Muscle of leg (tissue), 16 donors: ENCODE measurements at places on chromosomes 2 and 18.

DNA sequence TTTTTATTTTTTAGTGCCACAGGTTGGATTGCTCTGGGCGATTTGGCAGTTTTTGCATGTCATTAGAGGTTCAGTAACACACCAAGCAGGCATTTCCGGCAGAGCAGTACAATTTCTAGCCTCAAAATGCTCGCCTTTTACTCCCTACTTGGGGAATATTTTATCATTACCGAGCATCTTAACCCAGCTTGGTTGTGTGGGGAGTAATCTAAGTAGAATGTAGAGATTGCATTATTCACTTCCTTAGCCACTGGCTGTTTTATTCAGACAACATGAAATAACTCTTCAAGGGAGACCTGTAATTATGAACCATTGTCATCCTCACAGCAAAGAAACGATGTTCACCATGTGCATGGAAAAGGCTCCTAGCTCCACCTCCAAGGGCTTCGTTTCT lies 13.1 kb downstream of the GRP start:
- DNase-seq = no peak

DNA sequence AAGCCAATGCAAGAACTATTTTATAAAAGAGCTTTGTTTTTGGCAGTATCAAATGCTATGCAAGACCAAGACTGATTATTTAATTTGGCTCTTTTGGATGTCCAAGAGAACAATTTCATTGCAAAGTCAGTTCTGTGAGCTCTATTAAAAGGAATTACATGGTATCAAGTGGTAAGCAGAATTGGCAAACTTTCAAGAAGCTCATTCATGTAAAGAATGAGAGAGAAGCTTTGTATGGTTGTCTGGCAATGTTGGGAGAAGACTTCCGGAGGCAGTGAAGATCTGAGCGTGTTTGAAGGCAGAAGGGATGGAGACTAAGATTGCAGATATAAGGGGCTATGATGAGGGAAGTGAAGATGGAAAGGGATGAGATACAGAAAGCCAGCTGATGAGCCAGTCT lies 49.6 kb downstream of the CPS1 start:
- peak; percentile 9 for DNase-seq

DNA sequence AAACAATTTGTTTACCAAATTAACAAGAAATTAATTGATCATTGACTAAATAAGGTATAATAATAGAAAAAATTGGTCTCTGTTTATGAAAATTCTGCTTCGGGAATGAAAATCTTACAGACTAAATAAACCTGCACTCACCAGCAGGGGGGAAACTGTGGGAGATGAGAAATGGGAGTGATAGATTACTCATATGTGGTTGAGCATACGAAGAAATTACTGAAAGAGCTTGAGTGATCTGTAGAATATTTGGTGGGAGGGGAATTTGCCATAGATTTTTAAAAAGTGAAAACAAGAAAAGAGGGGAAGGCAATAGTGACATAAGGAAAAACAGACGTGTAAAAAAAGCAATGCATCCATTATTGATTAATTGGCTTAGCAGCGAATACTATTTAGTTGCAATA lies 2.2 kb downstream of the HMSD start:
- DNase-seq = no peak

DNA sequence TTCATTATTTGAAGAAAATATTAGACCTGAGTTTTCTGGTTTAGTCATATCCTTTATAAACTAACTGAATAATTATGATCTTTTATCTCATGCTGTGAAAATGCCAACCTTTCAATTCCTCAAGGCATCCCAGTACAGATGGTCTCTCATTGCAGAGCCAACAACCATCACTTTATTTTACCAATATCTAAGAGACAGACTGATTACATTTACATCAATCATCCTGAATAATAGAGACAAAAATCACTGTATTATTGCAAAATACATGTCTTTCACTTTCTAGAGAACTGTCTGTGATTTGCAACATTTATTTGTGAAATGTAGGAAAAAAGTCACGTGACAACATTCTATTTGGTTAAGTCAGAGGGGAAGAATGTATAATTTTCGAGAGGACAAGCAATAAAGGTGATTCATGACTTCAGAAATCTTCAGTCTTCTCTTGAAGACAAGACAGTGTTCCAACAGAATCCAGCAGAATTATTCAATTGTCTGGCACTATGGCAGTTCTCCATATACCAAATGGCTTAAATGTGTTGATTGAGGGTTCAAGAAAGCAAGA lies 503.6 kb upstream of the SYT4 start:
- peak; percentile 37 for DNase-seq

DNA sequence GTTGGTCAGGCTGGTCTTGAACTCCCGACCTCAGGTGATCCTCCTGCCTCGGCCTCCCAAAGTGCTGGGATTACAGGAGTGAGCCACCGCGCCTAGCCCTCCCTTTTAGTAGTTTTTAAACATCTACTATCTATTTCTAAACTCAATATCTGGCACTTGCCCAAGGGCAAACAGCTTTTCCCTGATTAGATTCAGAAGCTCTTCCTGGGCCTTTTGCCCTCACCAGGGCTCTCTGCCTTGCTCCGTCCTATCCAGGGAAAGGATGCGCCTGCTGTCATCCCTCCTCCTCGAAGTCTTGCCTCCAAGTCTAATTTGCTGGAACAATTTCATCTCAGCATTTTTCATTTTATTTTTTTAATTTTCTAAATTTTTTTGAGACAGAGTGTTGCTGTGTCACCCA lies 41.4 kb upstream of the FHOD3 start:
- no peak for DNase-seq

DNA sequence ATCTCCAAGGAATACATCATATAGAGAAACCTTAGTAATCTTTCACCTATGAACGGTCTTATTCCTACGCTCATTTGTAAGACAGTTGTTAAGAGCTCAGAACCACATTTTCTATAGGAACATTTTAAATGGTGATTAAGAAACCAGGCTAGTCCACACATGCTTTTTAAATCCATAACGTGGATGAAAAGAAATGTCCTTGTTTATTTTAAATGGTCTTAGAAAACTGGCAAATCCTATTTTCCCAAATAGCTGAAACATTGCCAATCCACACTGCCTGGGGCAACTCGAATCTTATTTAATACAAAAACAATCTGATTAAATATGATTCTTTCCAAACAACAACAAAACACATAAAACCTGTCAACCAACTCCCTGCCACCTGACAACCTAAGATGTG lies 23.7 kb downstream of the METTL8 start:
- DNase-seq = peak; percentile 33

- DNase-seq = no peak
Measured at GRCh38 chr2:174773215-174773614, 8.9 kb upstream of the CHRNA1 start.

DNA sequence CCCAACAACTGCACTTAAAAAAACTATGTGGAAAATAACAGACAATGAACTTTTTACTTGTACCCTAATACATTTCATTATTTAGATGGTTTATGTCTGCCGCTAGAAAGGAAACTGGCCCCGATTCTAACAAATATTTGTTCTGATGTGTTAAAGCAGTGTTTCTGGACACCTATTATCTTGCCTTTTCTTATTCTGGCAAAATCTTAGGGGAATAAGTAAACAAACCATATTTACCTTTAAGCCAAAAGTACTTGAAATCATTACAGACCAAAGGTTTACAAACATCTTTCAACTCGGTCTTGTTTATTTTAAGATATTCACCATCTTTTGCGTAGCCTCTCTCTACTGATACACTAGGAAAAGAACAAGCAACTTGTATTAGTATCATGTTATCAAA lies 11.8 kb upstream of the DLX1 start:
- no peak for DNase-seq

DNA sequence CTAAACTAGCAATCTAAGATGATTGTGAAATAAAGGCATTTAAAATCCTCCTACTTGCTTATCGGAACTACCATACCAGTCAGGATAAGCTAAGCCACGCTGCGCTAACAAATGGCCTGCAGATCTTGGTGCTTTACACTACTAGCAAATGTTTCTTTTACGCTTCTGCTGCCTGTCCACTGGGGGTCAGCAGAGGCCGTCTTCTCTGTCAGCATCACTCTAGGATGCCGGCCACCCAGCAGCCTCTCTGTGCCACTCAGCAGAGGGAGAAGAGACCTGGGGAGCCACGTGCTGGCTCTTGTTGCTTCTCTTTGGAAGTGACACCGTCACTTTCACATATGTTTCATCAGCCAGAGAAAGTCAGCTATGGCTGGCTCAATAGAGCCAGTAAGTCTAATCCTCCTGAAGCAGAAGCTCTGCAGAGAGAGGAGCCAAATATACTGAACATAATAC lies 36.6 kb downstream of the COPS8 start:
- peak; percentile 46 for DNase-seq
